Fibroblast of the aortic adventitia (primary cell): ENCODE measurements at places on chromosomes 4 and X.

- DNase-seq = no peak
These were observed 25.0 kb upstream of the GJB1 start for GRCh38 chrX:71198066-71198465.

DNA sequence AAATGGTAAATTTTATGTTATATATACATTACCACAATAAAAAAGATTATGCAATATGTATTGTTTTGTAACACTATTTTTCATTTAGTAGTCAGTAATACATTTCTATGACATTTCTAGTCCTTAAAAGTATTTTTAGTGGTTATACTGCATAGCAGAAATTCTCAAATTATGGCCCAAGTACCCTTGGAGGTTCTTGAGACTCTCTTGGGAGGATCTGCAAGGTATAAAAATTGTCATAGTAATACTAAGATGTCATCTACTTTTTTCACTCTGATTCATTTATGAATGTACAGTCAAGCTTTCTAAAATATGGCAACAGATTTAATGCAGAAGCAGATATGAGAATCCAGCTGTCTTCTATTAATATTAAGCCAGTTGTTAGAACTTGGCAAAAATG lies 138.6 kb upstream of the NAP1L5 start:
- no peak for DNase-seq

DNA sequence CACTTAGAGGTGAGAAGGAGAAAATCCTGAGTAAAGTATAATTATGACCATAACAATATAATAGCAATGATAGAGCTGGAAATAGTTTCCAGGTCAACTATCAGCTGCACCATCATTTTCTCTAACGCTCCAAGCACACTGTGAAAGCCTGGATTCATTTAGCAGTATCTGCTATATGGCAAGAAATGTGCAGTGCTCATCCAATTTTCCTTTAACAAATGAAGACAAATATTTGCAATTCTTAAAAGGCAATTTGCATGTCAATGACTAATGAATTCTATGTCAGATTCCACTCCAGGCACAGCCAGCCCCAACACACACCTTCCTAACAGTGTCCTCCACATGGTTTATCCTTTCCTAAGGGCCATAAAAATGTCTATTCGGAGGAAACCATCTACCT lies 12.7 kb downstream of the PRSS12 start:
- DNase-seq = peak; percentile 20

DNA sequence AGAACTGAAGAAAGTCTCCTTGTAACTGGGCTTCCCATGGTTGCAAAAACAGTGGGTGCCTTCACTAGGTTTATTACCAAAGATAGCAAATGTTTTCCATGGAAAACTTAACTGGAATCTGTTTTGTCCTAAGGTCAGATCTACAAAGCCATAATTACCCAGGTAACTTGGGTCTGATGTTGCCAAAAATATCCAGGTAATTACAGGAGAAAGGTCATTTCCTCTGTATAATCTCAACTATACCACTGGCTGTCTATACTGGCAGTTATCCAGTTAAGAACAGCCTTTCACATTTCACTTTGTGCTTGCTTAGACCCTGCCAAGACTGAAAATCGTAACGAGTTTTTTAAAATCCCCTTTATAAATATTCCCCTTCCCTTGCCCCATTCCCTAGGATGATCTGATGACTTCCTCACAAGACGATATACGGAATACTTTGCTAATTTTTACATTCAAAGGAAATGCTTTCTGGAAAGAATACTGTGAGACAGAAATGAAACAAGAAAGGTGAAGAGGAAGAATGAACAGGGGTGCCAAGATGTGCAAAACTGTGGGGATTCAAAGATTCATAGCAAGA lies 105.5 kb downstream of the MAML3 start:
- no peak for DNase-seq

GRCh38 chr4:48746608-48747362 lies 33.3 kb downstream of the FRYL start:
- DNase-seq = no peak

GRCh38 chr4:26349496-26349895 lies 28.7 kb downstream of the RBPJ start:
- DNase-seq = peak; percentile 14

GRCh38 chr4:67092351-67092750 lies 453.0 kb downstream of the CENPC start:
- no peak for DNase-seq

- DNase-seq = no peak
These were observed 26.3 kb downstream of the CXCL1 start for GRCh38 chr4:73895201-73896175.

GRCh38 chrX:21153503-21153902 lies 220.7 kb upstream of the CNKSR2 start:
- peak; percentile 67 for DNase-seq
